ENCODE measurements at places on chromosomes 2 and 18.
A peak's percentile ranks its signal among the peaks of the same experiment; 100 is the strongest.

DNA sequence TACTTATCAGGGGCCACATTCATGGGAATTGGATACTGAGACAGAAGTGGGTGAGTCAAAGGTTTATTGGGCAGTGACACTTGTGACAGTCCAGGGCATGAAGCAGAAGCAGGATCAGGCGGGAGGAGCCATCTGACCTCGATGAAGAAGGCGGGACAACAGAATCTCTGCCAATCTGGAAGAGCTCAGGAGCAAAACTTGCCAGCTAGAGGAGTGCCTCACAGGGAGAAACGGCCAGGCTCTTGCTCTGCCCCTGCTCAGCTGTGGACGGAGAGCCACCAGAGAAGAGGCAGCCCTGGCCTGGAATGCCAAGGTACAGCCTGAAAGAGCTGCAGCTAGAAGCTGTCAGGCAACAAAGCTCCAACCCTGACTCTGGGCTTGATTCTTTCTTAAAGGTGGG is 16.9 kb downstream of the DAW1 start:
- DNase-seq, result no peak

GRCh38 chr2:98893911-98894321 is 42.1 kb downstream of the CRACDL start:
- DNase-seq, result no peak

DNA sequence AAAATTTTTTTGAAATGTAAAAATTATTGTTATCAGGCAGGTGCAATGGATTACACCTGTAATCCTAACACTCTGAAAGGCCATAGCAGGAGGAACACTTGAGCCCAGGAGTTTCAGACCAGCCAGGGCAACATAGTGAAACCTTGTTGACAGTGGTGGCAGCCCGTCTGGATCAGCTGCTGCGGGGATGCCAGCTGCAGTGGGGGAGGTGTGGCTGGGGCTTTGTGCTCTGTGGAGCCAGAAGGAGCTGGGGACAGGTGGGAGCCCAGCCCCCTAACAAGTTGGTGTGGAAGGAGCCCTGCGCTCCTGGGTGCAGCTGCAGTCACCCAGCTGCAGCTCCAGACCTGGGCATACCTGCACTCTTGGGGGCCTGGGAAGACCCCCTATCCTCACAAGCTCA is 182.4 kb upstream of the MC4R start:
- DNase-seq, result no peak

- DNase-seq, result no peak
These were observed 154.8 kb upstream of the ZNF236 start for GRCh38 chr18:76667603-76668002.

DNA sequence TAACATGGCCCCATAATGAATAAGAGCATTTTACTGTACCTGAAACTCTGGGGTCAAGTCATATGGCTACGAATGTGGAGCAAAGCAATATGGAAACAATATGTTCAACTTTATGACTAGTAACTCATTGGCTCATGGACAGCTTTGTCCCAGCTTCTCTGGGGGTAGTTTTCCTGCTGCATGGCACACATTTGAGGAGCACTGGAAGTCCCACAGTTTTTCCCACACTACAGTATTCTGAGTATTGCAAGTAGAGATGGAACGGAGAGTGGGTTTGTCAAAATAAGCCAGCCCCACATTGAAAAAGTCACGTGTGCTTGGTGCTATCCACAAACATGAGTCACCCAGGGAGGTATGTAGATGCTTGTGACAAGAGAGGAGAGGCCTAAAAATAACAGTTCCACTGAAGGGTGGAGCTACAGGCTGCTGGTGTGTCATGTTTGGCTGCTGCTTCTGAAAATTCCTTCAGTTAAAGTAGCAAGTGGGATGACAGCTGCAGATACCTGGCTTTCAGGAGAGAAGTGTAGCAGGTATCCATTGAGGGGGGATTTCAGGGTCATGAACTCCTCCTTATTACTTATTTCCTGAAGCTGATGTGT is 48.2 kb upstream of the CTAGE1 start:
- no peak for DNase-seq

DNA sequence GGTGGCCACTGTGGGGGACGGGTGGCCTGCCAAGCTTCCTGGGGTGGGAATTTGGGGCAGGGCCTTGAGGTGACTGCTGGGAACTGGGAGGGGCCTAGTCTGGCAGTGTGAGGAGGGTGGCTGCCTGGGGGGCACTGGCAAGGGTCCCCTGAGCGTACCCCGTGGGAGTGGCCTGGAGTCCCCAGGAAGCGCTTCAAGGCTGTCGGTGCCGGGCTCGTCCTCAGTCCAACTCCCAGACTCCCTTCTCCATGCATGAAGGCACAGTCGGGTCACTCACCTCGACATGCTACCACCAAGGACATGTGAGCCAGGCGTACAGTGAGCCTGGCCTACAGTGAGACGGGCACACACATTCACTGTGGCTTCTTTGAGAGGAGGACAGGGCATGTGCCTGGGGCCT is 105.3 kb downstream of the SMIM21 start:
- DNase-seq, result no peak

DNA sequence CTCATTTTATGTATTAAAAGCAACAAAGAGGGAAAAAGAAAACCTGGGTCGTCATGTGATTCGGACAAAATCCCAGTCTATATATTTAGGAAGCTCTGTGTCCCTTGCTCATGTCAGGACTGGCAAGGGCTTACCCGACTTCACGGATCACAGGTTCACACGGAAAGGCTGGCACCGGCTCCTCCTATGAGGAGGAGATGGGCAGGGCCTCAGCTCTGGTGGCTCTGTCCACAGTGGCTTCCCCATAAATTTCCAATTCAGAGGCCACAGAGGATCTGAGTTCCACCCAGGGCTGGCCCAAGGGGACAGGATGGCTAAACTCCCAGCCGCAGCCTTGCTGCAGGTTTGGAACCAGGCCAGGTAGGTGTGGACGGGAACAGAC is 186.8 kb downstream of the BCL2 start:
- no peak for DNase-seq

DNA sequence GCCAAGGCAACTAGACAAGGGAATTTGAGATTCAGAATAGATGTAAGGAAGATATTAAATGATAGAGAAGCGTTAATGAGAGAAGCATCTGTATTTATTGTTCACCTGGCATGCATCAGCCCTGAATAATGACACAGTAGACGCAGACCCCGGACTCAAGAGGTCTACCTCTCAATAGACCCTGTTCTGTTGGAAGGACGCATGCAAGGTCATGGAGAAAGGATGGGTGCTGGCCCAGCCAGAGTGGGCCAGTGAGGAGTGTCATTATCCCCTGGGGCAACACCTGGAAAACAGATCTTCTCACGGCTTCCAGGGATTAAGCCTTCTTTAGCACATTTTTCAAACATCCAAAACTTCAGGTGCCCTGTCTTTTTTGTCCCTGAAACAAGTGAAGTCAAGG is 461.0 kb downstream of the EIPR1 start:
- no peak for DNase-seq

DNA sequence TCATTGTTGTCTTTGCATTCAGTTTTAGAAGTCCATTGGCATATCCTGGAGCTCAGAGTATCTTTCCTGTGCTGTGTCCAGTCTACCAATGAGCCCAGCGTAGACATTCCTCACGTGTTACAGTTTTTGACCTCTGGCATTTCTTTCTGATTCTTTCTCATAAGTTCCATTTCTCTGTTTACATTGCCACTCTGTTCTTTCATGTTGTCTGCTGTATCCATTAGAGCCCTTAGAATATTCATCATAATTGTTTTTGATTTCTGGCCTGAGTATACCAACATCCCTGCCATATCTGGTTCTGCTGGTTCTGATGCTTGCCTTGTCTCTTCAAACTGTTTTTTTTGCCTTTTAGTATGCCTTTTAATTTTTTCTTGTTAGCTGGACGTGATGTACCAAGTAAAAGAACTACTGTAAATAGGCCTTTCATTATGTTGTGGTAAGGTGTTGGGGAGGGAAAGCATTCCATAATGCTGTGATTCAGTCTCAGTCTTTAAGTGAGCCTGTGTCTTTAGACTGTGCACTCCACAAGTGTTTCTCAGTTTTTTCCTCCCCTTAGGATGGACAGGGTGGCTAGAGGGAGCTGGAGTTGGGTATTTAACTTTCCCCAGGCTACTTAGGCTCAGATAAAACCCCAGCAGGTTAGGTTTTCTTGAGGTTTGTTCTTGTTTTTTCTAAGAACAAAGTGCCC is 35.6 kb downstream of the CEP192 start:
- DNase-seq, result no peak

GRCh38 chr2:171173087-171173486 is 12.4 kb upstream of the TLK1 start:
- no peak for DNase-seq

GRCh38 chr18:4831791-4832375 is 365.2 kb downstream of the AKAIN1 start:
- DNase-seq, result no peak

GRCh38 chr2:26178746-26179436 is 6.0 kb downstream of the GAREM2 start:
- DNase-seq, result no peak

DNA sequence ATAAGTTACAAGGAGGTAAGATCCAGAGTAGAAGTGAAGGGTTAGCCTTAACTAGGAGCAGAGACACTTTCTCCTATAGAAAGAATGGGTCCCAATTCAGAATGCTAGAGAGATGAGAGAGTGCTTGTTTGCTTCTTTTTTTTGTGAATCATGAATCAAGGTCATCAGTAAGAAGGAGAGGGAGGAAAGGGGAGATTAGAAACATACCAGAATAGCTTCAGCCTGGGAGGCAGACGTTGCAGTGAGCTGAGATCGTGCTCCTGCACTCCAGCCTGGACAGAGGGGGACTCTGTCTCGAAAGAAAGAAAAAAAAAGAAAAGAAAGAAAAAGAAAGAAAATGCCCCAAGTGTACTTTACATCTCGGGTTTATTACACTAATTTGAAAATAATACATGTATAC is 55.8 kb upstream of the SLC35F5 start:
- DNase-seq, result no peak

DNA sequence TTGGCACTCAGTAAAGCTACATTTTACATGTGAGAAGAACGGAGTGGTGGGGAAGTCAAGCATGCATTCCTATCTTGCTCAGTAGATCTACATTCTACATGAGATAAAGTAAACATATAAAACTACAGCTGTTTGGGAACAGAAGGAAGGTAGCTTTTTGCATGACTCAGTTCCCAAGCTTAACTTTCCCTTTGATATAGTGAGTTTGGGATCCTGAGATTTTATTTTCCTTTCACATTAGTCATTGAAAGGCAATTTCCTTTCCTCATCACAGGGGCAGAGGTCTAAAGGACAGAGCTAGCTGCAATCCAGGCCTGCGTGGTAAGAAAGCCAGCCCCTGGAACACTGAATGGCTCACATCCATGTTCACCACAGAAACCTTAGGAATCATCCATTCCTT is 257.2 kb downstream of the SRBD1 start:
- DNase-seq, result no peak

DNA sequence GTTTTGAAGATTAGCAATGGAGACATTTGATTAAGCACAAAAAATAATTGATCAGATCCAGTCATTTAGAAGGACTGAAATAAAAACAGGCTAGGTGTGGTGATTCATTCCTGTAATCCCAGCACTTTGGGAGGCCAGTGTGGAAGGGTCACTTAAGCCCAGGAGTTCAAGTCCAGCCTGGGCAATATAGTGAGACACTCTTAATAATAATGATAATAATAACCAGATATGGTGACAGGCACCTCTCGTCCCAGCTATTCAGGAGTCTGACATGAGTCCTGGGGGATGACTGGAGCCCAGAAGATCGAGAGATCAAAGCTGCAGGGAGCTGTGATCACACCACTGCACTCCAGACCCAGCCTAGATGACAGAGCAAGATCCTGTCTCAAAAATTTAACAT is 3.5 kb upstream of the FN1 start:
- no peak for DNase-seq

DNA sequence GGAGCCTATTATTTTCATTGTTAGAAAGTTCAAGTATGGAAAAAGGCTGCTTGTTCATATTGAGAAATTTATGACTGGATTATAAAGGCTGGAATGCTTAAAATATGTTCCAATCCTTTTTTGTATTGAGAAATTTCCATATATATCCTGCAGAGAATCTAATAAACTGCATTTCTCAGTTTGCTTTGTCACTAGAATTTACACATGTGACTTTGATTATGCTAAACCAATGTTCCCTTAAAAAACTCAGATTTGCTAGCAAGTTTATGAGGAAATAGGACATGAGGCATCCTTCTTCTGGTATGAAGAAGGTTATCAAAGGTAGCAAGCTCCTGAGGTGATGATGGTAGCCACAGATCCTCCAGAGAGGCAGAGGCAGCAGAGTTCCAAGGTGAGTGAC is 29.2 kb upstream of the DSEL start:
- no peak for DNase-seq

- DNase-seq, result no peak
These were observed 25.3 kb downstream of the GPR55 start for GRCh38 chr2:230899786-230900185.

DNA sequence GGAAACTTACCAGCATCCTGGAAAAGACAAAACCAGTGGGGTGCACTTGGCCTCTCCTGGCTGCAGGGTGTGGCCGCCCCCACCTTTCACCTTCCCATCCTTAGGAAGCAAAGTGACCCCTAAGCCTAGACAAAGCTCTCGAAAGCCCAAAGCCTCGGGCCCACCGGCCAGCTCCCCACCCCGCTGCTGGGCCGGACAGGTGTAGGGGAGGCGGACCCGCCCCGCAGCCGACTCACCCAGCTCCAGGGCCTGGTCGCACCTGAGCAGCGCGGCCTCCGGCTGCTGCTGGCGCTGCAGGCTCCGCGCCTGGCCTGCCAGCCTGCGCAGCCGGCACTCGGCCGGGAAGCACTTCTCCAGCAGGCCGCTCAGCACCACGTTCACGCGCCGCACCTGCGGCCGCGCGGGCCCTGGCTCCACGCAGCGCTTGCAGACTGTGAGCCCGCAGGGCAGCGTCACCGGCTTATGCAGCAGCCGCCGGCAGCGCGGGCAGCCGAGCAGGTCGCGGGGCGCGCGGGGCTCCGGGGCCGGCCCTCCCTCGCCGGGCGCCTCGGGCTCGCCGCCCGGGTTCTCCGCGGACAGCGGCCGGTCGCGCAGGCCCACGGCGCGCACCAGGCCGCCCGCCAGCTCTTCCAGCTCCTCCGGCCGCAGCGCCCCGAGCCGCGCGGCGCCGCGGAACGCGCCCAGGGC is 979 bp downstream of the LONRF2 start:
- no peak for DNase-seq

DNA sequence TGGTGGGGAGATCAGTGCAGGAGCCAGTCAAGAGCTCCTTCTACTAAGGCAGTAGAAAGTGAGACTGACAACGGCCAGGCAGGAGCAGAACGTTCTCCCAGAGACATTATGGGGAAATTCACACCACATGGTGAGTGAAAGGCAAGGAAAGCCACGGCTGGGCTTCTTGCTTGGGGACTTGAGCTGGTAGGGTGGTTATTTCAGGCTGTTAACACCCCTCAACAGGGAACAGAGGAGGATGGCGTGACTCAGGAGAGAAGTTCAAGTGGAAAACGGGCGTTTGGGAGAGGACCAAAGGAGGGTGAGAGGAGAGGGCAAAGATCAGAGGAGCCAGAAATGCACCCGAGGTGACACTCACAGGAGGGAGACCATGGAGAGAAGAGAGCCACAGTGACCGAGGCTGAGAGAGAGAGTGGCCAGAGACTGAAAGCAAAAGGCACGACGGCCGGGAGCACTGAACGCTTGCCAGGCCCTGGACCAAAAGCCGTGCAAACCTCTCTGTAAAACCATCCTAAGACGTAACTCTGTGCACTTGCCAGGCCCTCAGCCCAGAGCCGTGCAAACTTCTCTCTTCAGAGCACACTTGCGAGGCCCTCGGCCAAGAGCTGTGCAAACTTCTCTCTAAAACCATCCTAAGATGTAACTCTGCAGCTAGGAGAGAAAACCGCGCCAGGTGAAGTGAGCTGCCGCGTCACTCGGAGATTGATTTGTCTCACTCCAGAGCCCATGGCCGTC is 7.7 kb downstream of the TPO start:
- no peak for DNase-seq

- peak; percentile 23 for DNase-seq
These were observed 54.9 kb upstream of the CAPN13 start for GRCh38 chr2:30862054-30862651.

Measured in NCI-H1436 treated with DMSO at 0.1 percent for 48 hours (cell line).